GM23338 (cell line): ENCODE measurements at places on chromosomes 7 and 10.
A peak's percentile ranks its signal among the peaks of the same experiment; 100 is the strongest.

- peak; percentile 84 for DNase-seq
Observed at GRCh38 chr7:131556053-131556908, at the start of gene PODXL. Gene PODXL (minus strand): TSS chr7:131556628. CDS start chr7:131556359, 269 bp downstream.

GRCh38 chr10:47381427-47382379 is 2.4 kb downstream of the ZNF488 start:
- no peak for DNase-seq

DNA sequence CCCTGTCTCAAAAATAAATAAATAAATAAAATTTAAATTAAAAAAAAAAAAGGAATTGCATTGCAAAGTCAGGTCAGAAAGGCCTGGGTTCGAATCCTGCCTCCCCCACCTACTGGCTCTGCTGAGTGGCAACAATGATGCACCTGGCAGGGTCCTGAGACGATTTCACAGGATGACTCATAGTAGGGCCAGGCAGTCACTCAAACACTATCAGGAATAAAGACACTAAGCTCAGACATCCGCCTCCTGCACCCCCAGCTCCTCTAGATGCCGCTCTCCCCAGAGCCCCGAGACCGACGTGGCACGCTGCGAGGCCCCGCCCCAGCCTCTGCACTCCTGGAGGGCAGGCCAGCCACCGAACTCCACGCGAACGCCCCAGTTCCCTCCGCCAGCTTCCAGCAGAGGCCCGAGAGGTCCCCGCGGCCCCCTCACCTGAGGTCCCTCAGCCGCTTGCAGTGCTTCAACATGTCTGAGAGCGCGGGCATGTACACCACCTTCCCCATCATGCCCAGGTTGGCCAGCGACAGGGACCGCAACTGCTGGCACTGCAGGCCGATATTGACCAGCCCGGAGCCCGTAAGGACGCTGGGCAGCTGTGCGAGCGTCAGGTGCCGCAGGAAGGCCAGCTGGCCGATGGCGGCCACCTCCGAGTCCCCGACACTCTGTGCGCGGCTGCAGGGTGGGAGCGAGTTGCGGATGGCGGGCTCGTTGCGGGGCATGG is 76.6 kb upstream of the TNRC18 start:
- DNase-seq: no peak

DNA sequence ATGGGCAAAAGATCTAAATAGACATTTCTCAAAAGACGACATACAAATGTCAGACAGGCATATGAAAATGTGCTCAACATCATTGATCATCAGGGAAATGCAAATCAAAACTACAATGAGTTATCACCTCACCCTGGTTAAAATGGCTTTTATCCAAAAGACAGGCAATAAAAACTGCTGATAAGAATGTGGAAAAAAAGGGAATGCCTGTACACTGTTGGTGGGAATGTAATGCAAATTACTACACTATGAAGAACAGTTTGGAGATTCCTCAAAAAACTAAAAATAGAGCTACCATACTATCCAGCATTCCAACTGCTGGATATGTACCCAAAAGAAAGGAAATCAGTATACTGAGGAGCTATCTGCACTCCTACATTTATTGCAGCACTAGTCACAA is 18.0 kb downstream of the GSDME start:
- no peak for DNase-seq

DNA sequence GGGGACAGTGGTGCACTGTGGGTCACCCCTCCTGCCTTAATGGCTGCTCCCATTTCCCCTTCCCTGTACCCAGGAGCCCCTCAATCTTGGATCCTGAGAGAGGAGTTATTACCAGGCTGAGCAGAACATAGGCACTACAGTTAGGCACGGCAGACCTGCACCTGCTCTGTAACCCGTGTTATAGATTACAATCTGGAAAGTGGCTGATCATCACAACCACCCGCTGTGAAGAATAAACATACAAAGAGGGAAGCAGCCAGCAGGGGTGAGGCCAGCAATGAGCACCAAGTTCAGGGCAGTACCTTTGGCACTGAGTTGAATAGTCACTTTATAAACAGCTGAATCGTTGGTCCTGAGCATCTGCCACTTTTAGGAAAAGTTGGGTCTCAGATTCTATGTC is 1.7 kb downstream of the CDHR1 start:
- DNase-seq: no peak

- peak; percentile 25 for DNase-seq
Observed at GRCh38 chr10:126397640-126398382, 9.5 kb upstream of the ADAM12 start.
